ENCODE measurements at places on chromosomes 16 and 17.

- DNase-seq, result no peak
These were observed 44.1 kb downstream of the TBX4 start for GRCh38 chr17:61496174-61496956.

DNA sequence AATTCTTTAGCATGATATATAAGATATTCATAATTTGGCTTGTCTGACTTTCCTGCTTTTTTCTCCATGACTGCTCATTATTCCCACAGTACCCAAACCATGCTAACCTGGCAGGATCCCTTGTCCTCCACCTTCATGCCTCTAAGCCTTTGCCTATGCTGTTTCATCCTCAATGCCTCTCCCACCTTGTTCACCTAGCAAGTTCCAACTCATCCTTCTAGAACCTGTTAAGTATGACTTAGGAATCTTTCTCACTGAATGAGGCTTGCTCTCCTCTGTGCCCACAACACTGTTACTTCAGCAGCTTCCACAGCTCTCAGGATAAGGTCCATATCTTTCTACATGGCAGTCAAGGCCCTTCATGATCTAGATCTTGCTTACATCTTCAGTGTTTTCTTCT lies 34.0 kb downstream of the CA10 start:
- no peak for DNase-seq

- no peak for DNase-seq
These were observed 37.0 kb downstream of the CUEDC1 start for GRCh38 chr17:57918017-57918895.

DNA sequence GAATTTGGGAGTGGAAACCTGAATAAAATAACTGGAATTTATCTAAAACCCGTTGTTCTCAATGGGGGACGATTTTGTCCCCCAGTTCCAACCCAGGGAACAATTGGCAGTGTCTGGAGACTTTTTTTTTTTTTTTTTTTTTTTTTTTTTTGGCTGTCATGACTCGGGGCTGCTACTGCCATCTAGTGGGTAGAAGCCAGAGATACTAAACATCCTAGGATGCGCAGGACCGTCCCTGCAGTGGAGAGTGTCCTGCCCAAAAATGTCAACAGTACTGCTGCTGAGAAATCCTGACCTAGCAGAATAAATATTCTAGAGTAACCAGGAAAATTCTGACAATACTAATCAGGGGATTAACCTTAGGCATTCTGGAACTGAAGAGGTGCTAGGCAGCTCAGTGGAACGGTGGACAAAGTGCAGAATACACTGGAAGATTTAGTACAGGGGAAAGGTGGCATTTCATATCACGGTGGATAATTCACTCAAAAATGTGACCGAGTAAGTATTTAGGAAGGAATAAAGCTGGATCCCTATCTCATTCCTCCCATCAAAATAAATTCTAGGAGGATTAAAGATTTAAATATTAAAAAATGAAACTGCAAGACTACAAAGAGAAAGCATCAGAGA lies 107.6 kb downstream of the SPECC1 start:
- DNase-seq, result peak; percentile 27

DNA sequence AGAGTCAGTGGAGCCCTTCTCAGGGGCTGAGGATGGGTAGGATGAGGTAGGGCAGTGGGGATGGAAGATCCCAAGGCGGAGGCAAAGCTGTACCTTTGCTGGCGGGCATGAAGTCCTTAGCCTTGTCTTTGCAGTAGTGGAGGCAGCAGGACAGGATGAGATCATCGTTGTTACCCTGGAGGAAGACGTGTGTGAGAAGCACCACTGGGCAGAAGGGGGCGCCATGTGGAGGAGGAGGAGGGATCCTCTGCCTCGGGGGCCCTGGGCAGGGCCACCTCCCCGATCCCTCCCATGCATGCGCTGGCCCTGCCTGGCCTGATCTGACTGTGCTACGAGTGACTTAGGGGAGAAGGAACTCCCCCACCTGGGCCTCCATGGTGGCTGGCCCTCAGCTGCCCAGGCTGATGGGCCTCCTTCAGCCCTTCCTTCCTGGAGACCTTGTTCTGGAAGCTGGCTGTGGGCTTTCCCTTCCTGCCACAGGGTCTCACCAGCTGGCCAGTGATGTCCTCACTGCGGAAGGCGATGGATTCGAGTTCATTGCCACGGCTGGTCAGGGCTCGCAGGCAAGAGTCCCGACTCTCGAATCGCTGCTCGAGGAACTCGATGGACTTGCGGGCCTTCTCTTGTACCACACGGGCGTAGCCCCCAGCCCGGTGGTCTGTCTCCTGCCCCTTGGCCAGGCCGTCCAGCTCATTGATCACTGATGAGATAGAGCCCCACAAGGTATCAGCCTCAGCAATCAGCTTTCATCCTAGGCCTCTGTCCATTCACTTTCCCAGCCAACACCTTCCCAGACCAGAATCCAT lies 10.3 kb downstream of the HIC1 start:
- no peak for DNase-seq

- DNase-seq, result no peak
These were observed 16.8 kb upstream of the ETV4 start for GRCh38 chr17:43562679-43563599.

DNA sequence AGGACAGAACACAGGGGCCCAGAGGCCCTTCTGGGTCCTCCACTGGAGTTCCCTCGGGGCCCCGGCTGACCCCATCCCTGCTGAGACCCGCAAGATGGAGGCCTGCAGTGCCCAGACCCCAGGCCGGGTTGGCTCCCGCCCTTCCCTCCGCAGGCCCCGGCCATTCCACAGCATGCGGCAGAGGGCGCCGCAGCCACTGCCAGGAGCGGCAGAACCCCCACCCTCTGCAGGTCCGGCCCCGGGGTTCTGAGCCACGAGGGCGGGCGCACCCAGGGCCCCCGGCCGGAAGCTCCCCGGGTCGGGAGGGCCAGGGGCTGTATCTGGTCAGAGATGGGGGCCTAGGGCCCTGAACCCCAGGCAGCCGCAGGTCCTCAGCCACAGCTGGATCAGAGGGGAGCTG lies 2.4 kb upstream of the PERCC1 start:
- peak; percentile 11 for DNase-seq

DNA sequence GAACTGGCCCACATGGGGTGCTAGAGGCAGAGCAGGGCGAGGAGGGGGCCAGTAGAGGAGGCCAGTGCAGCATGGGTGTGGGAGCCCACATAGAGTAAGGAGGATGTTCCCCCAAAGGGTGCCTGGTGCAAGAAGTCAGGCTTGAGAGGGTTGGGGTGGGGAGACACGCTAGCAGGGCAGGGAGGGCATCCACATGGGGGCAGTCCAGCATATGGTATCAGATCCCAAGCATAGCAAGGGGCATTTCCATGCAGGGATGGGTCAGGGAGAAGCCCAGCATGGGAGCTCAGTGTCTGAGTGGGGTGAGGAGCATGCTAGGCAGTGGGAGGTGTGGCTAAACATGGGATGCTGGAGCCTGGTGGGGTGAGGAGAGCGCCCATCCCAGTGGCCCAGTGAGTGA lies 213.7 kb downstream of the COPRS start:
- no peak for DNase-seq
